ENCODE measurements at places on chromosomes 12 and 14.

GRCh38 chr14:101177301-101177971 is 273.9 kb upstream of the RTL1 start:
- no peak for DNase-seq

DNA sequence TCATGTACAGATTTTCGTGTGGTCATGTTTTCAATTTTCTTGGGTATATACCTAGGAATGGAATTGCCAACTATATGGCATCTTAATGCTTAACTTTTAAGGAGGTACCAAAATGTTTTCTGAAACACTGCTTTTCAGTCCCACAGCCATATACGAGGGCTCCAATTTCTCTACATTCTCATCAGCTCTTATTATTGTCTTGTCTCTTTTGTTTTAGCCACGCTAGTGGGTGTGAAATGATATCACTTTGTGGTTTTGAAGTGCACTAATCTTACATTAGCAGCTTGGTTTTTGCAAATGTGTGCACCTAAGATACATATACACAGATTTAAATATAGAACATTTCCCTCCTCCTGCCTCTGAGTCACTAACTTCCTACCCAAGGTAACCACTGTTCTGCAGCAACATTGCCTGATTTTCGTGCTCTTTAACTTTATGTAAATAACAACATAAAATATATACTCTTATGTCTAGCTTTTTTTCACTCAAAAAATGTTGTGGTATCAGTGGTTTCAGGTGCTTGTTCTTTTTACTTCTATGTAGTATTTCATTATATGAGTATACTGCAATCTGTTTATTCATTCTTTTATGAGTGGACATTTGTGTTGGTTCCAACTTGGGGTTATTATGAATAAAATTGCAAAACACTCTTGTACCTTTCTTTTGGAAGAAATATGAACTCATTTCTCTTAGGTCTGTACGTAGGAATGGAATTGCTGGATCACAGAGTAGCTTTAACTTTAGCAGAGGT is 73.1 kb downstream of the ZFP36L1 start:
- no peak for DNase-seq

- no peak for DNase-seq
Measured at GRCh38 chr12:76080017-76080728, 4.3 kb downstream of the NAP1L1 start.

DNA sequence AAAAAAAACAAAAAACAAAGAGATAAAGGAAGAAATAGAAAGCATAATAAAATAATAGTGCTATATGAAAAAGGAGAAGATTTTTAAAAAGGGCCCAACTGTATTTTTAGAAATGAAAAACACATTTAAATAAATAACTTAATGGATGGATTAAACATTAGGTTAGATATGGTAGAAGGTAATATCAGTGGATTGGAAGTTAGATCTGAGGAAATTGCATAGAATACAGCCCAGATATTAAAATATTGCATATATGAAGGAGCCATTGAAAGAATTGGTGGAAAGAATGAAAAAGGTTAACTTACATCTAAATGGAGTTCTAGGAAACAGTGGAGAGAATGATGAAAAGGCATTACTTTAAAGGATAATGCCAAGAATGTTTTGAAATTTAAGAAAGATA is 27.8 kb downstream of the CACNA1C start:
- DNase-seq, result no peak

GRCh38 chr14:24829862-24830261 is 195.9 kb upstream of the GZMB start:
- DNase-seq, result no peak

GRCh38 chr12:76441016-76441415 is 92.8 kb upstream of the BBS10 start:
- DNase-seq, result no peak

GRCh38 chr14:89618811-89619551 is 201.9 kb upstream of the FOXN3 start:
- DNase-seq, result peak; percentile 76

GRCh38 chr14:22622255-22622654 is 21.9 kb downstream of the OR6J1 start:
- no peak for DNase-seq
